Activated T-cell treated with anti-CD3 and anti-CD28 coated beads, Interleukin-2, amount 50 U/mL, for 1 hour (primary cell): ENCODE measurements at places on chromosomes 6 and 20.

DNA sequence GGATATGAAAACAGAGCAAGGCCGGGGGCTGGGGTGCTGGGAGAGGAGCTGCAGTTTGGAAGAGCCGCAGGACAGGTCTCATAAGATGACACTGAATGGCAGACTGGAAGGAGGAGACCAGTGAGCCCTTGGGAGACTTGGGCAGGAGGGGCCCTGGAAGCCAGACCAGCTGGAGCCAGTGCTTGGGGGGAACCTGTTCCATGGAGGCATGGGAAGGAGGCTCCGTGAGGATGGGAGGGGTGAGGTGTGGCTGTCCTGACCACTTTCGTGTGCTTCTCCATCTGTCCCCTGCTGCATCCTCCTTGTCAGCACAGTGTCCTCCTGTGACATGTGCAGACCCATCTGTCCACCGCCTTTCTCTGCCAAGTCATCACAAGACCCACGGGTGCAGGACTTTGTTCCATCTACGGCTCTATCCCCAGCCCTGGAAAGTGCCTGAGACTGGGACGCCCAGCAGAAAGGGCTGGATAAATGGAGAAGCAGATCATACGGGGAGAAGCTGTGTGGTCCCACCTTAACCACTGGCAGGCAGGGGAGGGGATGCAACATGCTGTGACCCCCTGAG, 84.8 kb upstream of the MPC1 start:
- DNase-seq, result no peak

- peak; percentile 39 for DNase-seq
These were observed 106.9 kb downstream of the IPCEF1 start for GRCh38 chr6:154249499-154250298.

GRCh38 chr6:1062786-1063545, 248.9 kb upstream of the FOXQ1 start:
- DNase-seq, result no peak

- DNase-seq, result no peak
These were observed 145.1 kb downstream of the PREX1 start for GRCh38 chr20:48682529-48683363.

- DNase-seq, result no peak
These were observed 91.5 kb downstream of the RIN2 start for GRCh38 chr20:19849341-19850197.

DNA sequence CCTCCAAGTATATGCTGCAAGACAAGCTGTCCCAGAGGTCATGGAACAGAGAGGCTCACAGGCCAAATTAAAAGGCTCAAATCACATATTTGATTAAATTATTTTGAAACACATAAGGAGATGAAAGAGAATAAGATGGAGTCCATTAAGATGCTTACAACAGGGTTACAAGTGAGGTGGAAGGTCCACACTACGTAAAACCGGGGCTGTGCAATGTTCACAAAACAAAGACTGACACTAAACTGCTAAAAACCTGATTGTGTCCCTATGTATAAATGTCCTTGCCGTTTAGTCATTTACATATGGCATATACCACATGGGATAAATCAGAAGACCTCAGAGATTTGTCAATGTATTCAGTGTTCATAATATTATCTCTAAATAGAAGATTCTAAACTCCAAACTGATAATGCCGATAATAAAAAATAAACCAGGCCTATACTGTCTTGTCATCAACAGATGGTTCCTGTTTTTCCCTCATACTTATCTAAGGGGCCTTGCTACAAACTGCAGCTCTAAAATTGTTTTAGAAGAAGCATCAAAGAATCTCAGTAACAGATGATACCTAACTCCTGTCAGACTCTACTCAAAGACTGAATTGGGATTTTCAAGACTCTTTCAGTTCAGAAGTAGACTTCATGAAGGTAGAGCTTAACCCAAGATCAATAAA, 51.8 kb upstream of the RIPOR2 start:
- no peak for DNase-seq

DNA sequence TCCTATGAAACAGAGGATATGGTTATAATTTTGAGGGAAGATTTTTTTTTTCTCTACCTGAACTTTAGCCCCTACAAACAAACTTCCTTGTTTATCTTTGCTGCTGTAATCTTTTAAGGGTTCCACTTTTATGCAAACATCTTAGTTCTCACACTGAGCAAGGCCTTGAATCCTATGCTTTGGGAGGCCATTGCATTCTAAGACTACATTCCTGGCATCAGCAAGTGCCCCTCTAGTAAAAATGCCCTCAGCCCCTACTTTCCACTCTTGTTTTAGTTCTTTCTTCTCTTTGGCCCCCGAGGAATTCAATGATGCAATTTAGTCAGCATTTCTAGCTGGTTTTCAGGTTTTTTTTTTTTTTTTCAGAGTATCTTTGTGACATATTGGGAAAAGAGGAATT, 8.1 kb upstream of the AHI1 start:
- no peak for DNase-seq

DNA sequence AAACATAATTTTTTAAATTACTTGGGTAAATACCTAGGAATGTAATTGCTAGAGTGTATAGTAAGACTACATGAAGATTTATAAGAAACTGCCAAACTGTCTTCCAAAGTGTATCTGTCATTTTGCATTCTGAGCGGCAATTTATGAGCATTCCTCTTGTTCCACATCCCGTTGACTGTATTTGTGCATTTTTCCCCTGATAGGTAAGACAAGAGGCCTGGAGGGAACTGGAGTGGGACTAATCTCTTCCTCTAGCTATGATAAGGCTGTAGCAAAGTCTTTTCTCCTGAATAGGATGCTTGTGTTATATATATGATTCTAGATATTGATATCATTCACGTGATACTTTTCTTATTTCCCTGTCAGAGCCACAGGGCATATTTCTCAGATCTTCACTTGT, 1557.5 kb downstream of the GRIK2 start:
- DNase-seq, result no peak

- no peak for DNase-seq
These were observed 350.7 kb downstream of the KHDRBS2 start for GRCh38 chr6:61935242-61935846.

- no peak for DNase-seq
These were observed 30.9 kb upstream of the SLC24A3 start for GRCh38 chr20:19181552-19181951.

DNA sequence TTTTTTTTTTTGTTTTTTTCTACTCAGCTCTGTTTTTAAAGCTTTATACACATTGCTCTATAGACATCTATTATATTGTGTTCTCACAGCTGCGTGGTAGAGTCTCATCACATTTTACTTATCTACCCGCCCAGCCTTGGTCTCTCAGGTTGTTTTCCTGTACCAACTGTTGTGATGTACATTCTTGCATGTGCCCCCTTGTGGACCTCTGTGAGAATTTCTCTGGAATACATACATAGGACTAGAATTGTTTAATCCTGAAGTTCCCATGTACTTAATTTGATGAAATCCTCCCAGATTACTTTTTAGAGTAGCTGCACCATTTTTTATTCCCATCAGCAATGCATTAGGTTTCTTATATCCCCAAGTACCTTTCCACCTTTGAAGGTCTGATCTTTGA, 40.4 kb upstream of the TINAG start:
- no peak for DNase-seq

- DNase-seq, result no peak
These were observed 77.7 kb upstream of the SLC22A23 start for GRCh38 chr6:3534599-3534998.

GRCh38 chr6:69622924-69623323, 173.9 kb downstream of the LMBRD1 start:
- no peak for DNase-seq

GRCh38 chr20:32522776-32523612, 62.1 kb downstream of the NOL4L start:
- no peak for DNase-seq

DNA sequence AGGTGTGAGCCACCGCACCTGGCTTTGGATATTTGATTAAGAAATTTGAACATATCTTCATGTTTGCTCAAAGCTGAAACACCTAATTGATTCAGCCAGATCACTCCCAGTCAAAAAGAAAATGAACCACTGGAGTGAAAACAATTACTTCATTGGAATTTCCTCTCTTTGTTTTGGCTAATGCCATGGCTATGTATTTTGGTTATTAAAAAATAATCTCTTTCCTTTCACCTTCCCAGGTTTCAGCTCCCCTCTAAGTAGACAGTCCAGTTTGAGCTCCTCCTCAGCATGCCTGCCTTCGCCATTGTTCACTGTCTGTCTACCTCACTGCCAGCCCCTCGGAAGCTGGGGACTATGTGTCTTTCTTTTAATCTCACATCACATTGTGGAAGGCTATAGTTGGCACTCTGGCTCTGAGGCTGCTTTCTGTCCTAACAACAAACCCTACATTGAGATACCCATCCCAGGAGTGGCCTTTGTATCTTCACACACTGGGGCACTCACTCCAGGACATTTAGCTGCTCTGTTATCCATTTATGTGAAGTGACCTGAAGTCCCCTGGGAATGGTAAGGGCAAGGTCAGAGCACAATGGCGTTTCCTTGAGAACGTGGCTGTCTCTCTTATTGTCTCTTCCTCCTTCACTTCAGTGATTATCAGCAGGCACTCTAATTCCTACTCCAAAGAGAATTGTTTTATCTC, 764.0 kb upstream of the CITED2 start:
- no peak for DNase-seq

GRCh38 chr20:34945315-34946077, 10.1 kb downstream of the GSS start:
- no peak for DNase-seq

DNA sequence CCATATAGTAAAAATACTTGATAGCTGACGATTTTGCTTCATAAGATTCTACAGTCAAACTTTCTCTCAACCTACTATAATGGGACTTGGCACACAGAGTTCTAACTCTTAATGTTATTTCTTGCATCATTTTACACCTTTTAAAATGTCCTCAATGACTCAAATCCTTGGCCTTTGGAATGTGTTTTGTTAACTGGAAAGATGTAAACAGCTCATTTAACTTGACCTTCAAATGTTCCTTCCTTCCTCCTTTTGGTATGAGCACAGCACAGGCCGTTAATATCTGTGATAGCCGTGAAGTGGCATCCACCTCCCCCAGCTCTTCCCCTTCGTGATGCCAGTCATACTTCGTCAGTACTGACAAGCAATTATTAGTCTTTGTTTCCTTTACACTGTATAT, 972.0 kb upstream of the CITED2 start:
- no peak for DNase-seq

DNA sequence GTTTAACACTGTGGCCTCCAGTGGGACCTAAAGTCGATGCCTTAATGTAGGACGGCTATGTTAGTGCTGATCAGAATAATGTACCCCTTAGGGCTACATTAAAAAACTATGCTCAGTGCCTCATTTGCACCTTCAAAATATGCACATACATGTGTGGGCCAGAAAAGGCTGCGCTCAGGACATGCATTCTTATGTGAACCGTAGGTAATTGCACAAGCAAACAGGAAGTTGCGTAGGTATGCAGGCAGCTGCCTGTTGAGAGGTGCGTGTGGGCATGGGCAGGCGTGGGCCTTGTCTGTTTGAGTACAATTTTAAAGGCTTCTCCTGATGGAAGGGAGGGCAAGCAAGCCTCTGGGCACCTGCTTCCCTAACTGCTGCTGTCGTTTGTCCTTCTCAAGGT, 116.2 kb upstream of the JAG1 start:
- no peak for DNase-seq

DNA sequence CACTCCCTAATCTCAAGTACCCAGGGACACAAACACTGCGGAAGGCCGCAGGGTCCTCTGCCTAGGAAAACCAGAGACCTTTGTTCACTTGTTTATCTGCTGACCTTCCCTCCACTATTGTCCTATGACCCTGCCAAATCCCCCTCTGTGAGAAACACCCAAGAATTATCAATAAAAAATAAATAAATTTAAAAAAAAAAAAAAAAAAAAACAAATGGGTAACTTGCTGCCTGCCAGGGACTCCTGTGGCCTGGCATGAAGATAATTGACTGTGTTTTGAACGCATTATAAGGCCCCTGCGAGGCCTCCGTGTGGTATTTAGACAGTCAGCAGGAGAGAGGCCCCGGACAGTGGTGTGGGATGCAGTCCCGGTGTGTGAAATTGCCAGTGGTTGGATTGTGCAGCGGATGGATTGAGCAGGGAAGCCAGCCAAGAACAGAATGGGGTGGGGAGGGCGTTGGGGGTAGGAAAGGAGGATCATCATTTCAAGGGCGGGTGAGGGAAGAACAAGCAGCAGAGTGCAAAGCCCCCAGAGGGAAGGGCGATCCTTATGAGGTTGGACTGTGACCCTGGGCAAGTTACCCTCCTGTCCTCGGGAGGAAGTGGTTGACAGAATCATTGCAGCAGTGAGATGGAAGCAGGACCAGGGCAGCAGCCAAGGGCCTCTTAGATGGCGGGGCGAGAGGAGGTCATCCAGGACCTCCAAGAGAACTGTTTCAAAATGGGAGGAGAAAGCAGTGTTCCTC, 43.3 kb downstream of the PPARD start:
- DNase-seq, result no peak

- DNase-seq, result no peak
These were observed 133.7 kb downstream of the PXDC1 start for GRCh38 chr6:3617681-3618311.

GRCh38 chr6:90123831-90124230, 172.8 kb downstream of the BACH2 start:
- no peak for DNase-seq

DNA sequence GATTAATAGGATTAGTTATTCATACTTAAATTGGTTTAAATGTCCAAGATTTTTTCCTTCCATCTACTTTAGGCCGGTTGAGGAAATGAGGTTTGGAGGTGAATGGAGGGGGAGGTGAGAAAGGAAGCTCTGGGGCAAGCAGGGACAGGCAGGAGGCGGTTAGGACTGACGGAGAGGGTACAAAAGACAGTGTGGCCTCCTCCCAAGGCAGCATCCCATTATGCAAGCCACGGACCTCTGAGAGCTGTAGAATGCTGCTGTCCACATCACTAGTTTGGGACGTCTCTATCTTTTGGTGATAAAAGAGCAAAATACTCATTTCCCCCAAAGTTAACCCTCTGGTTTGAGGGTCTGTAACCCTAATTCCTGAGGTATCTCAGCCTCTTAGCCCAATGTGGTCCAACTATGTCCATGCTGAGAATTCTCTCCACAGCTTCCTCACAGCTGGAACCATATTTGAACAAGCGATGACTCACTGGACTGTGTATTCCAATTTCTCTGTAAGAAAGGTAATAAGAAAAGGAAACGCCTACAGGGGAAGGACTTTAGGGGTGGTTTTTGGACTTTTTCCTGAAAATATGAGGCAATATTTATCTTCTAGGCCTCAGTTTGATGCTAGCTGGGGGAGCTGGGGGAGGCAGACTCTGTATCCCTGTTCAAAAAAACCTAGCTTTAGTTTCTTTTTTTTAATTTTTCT, 172.2 kb downstream of the TFAP2B start:
- no peak for DNase-seq

DNA sequence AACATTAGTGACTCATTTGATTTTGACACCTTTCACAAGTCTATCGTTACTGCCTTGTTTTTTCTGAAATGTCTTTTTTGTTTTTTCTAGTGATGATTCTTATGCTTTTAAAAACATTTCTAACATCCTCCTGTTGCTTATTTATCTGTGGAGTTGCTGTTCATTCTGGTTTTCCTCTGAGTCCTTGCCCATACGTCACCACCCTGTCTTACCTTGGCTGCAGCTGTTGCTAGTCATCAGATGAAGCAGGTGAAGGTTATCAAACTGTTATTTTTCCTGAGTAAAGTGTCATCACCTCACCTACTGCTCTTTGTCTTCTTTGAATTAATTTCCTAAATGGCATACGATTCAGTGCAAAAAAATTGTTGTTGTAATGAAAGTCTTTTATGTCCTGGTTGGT, 376.6 kb downstream of the GRIK2 start:
- no peak for DNase-seq

GRCh38 chr20:37346236-37346534, 245 bp downstream of the SRC start:
- no peak for DNase-seq
